ENCODE measurements at places on chromosomes 11 and 22.
A peak's percentile ranks its signal among the peaks of the same experiment; 100 is the strongest.

DNA sequence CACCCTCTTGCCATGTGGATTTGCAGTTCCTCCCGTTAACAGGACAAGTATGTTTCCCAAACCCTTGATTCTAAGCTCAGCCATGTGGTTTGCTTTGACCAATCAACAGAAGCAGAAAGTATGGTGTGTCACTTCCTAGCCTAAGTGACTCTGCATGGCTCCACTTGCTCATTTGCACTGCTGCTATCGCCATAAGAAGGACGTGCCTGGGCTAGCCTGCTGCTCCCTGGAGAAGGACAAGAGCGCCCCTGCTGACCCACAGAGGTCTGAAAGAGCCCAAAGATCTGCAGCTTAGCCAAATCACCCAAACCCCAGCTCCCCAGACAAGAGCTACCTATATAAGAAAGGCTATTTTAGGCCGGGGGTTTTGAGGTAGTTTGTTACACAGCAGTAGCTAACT lies 18.0 kb downstream of the TBRG1 start:
- DNase-seq: no peak

GRCh38 chr11:73907191-73907590 lies 30.4 kb downstream of the PAAF1 start:
- DNase-seq: peak; percentile 1

DNA sequence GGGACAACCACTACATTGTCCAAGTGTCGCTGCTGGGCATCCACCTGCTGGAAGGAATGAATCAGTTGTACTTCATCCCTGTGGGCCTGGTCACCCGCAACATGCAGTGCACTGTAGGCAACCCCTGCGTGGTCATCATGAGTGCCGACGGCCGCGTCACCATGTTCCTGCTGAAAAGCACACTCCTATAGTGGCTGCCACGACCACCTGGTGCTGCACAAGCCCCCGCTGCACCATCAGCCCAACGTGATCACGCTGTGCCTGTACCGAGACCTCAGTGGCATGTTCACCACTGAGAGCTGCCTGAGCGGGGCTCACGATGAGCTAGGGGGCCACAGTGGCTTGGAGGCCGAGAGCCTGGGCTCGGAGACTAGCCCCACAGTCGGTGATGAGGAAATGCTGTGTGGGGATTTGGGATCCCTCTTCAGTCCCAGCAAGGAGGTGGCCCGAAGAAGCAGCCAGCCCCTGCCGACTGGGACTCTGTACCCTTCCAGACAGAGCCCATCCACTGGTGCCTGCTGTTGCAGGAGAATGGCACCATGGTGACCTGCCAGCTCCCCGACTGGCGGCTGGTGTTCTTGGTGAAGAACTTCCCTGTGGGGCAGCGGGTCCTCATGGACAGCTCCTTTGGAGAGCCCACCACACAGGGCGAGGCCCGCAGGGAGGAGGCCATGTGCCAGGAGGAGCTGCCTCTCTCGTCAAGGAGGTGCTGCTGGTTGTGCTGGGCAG lies 15.7 kb upstream of the SLC5A4 start:
- DNase-seq: no peak

DNA sequence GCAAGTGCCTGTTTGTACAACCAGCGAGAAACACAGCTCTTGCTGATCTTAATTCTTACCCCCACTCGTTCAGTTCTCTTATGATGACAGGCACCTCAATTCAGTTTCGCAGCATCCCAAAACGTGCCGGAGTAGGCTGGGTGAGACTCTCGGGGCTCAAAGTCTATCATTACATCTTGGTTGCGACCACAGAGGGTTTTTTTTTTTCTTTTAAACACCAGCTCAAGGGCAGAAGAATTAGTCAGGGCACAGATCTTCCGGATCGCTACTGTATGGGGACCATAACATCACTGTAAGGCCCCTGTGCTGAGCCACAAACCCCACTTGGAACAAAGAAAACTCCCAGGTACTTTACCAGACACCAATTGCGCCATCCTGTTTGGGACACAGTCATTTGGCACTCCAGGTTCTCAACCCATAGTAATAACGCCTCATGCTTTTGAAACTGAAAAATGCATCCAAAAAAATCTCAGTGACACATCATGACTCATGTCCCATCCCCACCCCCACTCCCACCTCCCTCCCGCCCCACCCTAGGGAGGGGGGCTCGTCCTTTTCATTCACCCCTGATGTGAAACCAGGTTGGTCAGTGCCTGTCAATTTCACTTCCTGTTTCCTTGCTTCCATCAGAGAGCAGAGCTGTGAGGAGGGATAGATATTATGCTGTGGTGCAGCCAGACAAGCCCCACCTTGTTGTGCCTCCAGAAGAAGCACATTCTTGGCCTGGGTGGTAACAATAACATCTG lies 41.0 kb upstream of the CD5 start:
- DNase-seq: peak; percentile 79

GRCh38 chr11:128279866-128280265 lies 307.5 kb downstream of the ETS1 start:
- no peak for DNase-seq

DNA sequence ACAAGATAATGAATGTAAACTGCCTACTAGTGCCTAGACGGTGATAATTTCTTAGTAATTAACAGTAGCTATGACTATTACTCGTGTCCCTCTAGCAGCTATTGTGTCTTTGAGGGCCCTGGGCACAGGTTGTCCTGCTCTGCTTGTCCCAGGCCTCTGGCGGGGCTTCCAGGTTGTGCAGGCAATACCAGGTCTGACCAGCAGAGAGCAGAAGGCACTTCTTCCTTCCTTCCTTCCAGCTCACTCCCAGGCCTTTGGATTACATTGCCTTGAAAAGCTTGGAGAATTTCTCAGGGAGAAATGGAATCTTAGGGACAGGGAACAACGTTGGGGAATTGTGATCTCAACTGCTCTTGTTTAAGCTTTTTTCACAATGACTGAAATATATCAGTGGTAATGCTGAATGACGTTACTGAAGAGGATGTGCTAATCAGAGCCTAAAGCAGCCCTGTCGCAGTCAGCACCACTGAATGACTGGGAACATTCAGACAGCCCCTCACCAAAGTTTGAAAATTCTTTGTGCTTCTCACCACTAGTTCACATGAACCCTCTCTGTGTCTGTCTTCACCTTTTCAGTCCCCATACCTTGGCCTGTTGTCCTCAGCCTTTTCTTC lies 8.4 kb upstream of the CCKBR start:
- DNase-seq: peak; percentile 48

GRCh38 chr11:119608201-119608600 lies 120.8 kb downstream of the NECTIN1 start:
- DNase-seq: no peak

- no peak for DNase-seq
Measured at GRCh38 chr11:78699609-78700135, 125.0 kb upstream of the NARS2 start.

DNA sequence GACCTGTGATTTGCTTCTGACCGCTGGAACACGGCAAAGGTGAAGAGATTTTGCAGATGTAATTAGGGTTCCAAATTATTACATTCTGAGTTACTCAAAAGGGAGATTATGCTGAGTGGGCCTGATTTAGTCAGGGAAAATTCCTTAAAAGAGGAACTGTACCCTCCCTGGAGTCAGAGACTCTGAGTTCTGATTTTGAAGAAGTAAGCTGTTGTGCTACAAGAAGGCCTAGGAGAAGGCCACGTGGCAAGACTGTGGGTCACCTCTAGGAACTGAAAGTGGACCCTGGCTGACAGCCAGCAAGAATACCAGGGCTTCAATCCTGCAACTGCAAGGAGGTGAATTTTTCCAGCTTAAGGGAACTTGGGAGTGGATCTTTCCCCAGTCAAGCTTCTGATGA lies 45.3 kb downstream of the CHRDL2 start:
- peak; percentile 8 for DNase-seq

- no peak for DNase-seq
Measured at GRCh38 chr22:37430941-37431340, 3.7 kb upstream of the ELFN2 start.

DNA sequence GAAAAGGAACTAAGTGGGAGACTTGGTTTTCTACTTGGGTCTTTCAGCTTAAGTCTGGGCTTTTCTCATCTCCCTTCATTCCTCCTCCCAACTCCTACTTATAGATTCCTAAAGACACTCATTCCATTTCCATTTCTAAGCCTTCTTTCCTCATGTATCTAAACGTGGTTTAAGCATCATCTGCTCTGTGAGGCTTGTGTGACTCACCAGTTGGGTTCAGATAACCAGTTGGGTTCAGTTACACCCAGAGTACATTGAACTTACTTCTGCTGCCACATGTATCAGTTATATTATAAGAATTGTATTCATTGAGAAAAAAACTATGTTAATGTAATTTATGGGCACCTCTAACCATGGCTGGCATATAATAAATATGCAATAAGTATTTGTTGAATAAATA lies 831.2 kb upstream of the CCDC90B start:
- DNase-seq: no peak

DNA sequence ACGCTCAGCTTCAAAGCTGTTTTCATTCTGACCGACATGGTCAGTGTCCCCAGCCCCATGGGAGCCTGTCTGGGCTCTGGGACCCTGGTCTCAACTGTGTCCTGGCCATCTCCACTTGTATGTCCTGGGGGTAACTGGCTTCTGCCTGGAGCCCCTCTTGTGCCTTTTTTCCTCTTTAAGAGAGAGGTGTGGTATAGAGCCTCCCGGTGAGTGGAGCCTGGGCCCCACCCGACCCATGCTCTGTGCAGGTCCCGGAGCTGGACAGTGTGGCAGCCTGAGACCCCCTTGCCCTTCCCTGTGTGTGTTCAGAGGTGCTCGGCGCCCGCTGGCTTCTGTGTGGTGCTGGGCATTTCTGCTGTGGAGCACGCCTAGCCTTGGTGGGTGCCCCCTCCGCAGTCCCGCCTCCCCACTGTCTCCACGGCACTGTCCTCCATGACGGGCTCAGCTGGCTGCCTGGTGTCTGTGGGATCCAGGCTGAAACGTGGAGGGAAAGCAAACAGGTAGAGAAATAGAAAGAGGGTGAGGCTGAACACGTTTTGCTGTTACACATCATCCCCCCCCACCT lies 74.9 kb downstream of the PARVB start:
- DNase-seq: no peak

GRCh38 chr11:128731041-128731663 lies 37.3 kb downstream of the FLI1 start:
- DNase-seq: no peak

- no peak for DNase-seq
Measured at GRCh38 chr11:72432347-72433287, 1.7 kb downstream of the CLPB start.

DNA sequence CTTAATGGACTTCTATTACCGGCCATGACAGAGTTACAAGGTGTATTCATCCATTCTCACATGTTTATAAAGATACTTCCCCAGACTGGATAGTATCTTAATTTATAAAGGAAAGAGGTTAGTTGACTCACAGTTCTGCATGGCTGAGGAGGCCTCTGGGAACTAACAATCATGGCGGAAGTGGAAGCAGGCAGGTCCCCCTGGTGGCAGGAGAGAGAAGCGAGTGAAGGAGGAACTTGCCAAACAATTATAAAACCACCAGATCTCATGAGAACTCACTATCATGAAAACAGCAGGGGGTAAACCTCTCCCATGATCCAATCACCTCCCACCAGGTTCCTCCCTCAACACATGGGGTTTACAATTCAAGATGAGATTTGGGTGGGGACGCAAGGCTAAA lies 170.0 kb upstream of the PDGFD start:
- peak; percentile 3 for DNase-seq

DNA sequence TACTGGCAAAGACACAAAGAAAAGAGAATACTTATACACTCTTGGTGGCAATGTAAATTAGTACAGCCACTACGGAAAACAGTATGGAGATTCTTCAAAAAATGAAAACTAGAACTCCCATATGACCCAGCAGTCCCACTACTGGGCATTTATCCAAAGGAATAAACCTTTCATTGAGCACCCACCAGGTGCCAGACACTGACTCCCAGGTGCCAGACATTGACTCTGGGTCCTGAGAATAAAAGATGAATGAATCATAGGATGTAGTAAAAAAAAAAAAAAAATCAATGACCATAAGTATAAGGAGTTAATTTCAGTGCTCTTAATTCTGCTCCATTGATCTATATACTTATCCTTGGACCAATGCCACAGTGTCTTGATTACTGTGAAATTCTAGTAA lies 28.2 kb downstream of the HEPHL1 start:
- no peak for DNase-seq

DNA sequence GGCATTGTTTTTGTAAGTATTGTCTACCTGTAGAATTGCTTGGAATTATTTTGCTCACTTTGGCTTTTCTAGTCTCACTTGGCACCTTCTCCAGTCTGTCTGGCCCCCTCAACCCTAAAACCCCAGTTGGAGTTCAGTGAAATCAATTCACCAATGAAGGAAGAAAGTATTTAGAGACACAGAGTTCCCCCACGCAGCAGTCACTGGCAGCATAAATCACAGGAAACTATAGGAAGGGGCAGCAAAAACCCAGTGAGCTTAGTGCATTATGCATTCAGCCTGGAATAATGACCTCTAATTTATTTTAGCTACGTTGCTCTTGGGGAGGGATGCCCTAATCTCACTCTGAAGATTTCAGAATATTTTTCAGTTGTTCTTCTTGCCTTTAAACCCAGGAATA lies 204.7 kb upstream of the BLID start:
- no peak for DNase-seq

DNA sequence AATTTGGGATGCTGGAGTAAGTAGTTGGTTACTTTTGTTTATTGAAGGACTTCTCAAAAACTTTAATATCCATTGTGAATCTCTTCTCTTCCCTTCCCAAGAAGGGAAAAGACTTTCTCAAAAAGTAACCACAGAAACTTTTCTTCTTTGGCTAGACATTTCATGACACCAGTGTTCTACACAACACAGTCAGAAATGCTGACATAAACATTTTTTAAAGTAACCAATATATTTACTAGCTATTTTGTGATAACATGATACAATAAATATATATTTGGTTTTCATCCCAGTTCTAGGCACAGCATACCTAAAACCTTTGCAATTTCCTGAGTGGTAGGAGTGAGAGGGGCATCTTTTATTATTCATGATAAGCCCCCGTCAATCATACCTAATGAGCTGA lies 47.8 kb downstream of the FAM118A start:
- DNase-seq: no peak

GRCh38 chr11:64498136-64498535 lies 92.9 kb upstream of the SLC22A12 start:
- no peak for DNase-seq

GRCh38 chr11:11408436-11409221 lies 55.6 kb upstream of the CSNK2A3 start:
- no peak for DNase-seq

GRCh38 chr11:32940865-32941264 lies 48.3 kb downstream of the QSER1 start:
- DNase-seq: no peak

GRCh38 chr11:122383186-122383585 lies 267.2 kb upstream of the BLID start:
- DNase-seq: no peak

GRCh38 chr11:46845740-46846509 lies at the start of gene CKAP5:
Gene CKAP5, minus strand, starts transcription at chr11:46846280. Its CDS starts 25,049 bp downstream, at chr11:46821231.
- peak; percentile 90 for DNase-seq

- DNase-seq: no peak
Measured at GRCh38 chr11:65700399-65700798, 11.7 kb upstream of the KAT5 start.
